ENCODE measurements at places on chromosomes 2 and 18. TPM values are rescaled to one million over a fixed set of nuclear protein-coding genes. Genes with fewer than 3 reads are reported as not detected.

DNA sequence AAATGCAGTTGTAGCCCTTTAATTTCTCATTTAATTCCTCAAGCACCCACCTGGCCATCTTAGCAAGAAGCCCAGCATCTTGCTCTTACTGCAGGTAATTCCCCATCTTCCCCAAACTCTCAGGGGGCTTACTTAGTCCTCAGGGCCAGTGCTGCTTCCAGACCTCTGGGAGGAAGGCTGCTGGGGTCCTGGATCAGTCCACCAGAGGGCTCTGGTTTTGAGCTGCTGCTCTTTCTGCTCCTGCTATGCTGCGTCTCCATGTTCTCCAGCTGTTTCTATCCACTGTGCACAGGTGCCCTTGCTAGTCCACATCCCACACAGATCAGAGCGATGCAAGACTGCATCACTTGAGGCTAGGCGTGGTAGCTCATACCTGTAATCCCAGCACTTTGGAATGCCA is 34.5 kb upstream of the TMEM87B start:
- H3K4me1 ChIP-seq: peaks cover 31% of the 10 kb centered on the region
- H3K27ac ChIP-seq: no peak overlapping the region
- H3K4me3 ChIP-seq: no peak overlapping the region
- no peaks in the 10 kb centered on the region for H3K36me3 ChIP-seq
- H3K27me3 ChIP-seq: no peaks in the 10 kb centered on the region

DNA sequence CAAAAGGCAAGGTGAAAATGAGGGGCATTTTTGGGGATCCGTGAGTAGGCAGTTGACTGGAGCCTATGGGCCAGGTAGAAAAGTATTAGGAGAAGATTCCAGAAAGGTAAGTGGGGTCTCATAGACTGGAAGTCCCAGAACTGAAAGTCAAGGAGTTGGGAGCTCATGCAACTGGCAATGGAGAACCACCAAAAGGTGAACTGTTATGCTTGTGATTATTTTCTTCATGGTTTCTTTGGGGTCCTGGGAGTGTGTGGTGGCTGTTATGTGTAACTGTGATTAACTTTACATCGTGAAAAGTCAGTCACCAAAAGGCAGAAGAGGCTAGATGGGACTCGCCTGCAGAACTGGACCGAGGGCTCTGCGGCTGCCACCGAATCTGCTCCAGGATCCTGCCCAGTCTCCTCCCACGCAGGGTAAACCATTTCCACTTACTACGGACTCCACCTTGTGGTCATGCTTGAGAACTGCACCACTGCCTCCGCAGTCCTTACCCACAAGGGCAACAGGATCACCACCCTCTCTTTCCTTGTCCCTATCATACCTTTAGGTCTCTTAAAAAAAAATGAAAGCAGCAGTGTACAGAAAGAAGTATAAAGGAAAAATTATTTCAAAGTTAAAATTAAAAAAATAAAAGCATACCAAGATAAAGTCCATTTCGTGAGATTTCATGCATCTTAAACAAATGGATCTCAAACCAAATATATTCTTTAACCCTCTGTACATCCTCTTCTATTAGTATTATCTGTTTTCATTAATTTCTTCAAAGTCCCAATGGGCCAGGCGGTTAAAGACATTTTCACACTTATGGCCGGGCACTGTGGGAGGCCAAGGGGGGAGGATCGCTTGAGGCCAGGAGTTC is 15.6 kb upstream of the CEP68 start:
- 0 out of 2 replicates have a peak, but pooled peaks cover 6% of the 10 kb centered on the region for H3K36me3 ChIP-seq
- H3K4me3 ChIP-seq: no peak overlapping the region
- H3K27ac ChIP-seq: no peak overlapping the region
- no peaks in the 10 kb centered on the region for H3K27me3 ChIP-seq

- no peak overlapping the region for H3K27ac ChIP-seq
- no peaks in the 10 kb centered on the region for H3K27me3 ChIP-seq
- H3K4me3 ChIP-seq: no peak overlapping the region
- H3K4me1 ChIP-seq: no peaks in the 10 kb centered on the region
- DNase-seq: no peak
- no peaks in the 10 kb centered on the region for H3K36me3 ChIP-seq
Measured at GRCh38 chr2:150789376-150789905, 302.0 kb upstream of the RND3 start.

DNA sequence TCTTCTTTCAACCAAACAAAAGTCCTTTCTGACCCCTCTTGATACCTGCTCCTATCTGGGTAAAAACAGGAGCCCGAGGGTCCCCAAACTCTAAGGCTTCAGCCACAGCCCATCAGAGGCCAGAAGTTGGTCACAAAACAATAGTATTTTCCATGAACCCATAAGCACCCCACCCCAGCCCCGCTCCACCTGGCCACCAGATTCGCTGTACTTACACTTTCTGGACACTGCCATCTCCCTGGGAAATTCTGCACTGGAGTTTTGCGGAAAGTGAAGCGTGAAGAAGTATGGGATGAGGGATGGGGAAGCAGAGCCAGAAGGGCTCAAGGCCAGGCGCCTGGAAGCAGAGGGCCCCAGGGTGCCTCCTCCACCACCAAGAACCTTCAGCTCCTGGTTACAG is 5.2 kb upstream of the RUFY4 start:
- DNase-seq: no peak
- peaks cover 26% of the 10 kb centered on the region for H3K27me3 ChIP-seq
- no peaks in the 10 kb centered on the region for H3K36me3 ChIP-seq
- no peak overlapping the region for H3K4me3 ChIP-seq
- H3K4me1 ChIP-seq: no peaks in the 10 kb centered on the region

DNA sequence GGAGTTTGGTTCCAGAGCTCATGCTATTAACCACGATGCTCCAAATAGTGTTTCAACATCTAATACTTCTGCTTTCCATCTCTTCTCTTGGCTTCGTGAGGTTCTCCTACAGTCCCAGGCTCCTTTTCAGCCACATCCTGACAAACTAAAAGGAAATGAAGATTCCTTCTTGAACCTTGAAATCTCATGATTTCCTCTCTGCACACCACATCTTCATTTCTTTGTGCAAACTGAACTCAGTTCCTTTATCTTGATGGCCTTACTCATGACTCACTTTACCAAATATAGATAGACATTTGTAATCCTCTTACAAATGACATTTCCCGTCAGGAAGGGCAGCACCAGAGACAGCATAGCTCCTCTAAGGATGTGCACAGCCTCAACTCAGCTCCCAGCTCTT is 50.0 kb upstream of the ITGA4 start:
- H3K36me3 ChIP-seq: no peaks in the 10 kb centered on the region
- H3K4me3 ChIP-seq: no peak overlapping the region
- DNase-seq: no peak
- H3K4me1 ChIP-seq: no peaks in the 10 kb centered on the region

DNA sequence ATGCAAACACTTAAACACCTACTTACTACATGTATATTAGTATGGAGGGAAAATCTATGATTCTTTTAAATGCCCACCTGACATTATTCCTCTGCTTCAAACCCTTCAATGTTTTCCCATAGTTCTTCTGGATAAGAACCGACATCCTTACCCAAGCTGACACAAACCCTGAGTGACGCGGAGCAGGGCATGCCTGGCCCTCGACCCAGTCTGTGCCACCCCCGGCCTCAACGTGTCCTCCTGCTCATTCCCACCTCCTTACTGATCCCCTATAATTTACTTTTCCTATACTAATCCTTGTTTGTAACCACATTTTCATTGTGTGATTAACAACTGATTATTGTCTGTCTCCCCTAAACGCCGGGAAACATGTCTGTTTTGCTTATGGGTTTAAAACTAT is 17.5 kb downstream of the KIDINS220 start:
- H3K27ac ChIP-seq: no peak overlapping the region
- no peaks in the 10 kb centered on the region for H3K27me3 ChIP-seq
- H3K4me1 ChIP-seq: 0 out of 2 replicates have a peak, but pooled peaks cover 6% of the 10 kb centered on the region
- H3K4me3 ChIP-seq: no peak overlapping the region

- H3K4me1 ChIP-seq: no peaks in the 10 kb centered on the region
- no peak for DNase-seq
Measured at GRCh38 chr18:59470561-59471121, 111.6 kb upstream of the LMAN1 start.

- H3K4me1 ChIP-seq: peaks cover 25% of the 10 kb centered on the region
- H3K4me3 ChIP-seq: no peak overlapping the region
- peak; percentile 9 for DNase-seq
- H3K36me3 ChIP-seq: no peaks in the 10 kb centered on the region
- peak overlapping the region; percentile 62 for H3K27ac ChIP-seq
Measured at GRCh38 chr2:25617948-25618646, 55.3 kb downstream of the DTNB start.

DNA sequence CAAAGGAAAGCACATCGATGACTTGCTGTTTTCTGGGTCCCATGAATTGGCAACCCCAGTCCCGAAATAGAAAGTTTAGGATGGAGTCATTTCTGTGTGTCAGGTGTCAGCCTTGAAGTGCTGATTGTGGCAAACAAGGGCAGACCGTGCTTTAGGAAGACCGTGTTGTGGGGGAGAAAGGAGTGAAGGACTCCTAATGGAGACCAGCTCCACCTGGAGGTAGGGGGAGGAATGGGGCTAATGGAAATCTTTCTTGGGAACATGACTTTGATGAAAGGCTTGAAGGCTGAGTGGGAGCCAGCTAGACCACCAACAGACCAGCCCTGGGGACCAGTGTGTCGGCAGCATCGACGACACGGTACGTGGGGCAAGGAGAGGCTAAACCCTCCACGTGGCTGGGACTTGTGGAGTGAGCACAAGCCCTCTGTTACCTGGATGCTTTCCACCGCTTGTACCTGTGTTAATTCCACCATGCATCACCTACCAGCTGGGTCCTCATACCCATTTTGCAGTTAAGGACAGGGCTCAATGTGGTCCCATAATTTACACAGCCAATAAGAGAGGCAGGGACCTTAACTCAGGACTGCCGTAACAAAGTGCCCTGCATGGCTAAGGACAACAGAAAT is 104.2 kb downstream of the SH3BP4 start:
- DNase-seq: no peak
- peaks cover 55% of the 10 kb centered on the region for H3K36me3 ChIP-seq
- H3K27me3 ChIP-seq: no peaks in the 10 kb centered on the region
- no peak overlapping the region for H3K27ac ChIP-seq
- H3K4me3 ChIP-seq: no peak overlapping the region

GRCh38 chr2:49167131-49167530 is 12.8 kb upstream of the FSHR start:
- DNase-seq: no peak
- H3K4me1 ChIP-seq: no peaks in the 10 kb centered on the region
- no peak overlapping the region for H3K27ac ChIP-seq
- H3K36me3 ChIP-seq: no peaks in the 10 kb centered on the region

DNA sequence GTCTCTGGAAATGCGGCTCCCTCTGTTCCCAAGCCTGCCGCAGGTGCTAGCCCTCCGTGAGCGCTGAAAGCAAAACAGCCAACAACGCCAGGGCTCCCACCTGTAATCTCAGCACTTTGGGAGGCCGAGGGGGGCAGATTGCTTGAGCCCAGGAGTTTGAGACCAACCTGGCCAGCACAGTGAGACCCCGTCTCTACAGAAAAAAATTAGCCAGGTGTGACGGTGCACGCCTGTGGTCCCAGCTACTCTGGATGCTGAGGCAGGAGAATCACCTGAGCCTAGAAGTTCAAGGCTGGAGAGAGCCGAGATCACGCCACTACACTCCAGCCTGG is 41.3 kb upstream of the PTMA start:
- no peak for DNase-seq
- H3K4me1 ChIP-seq: peaks cover 42% of the 10 kb centered on the region
- H3K27ac ChIP-seq: peak overlapping the region; percentile 96
- no peaks in the 10 kb centered on the region for H3K36me3 ChIP-seq
- peak overlapping the region; percentile 62 for H3K4me3 ChIP-seq
- no peaks in the 10 kb centered on the region for H3K27me3 ChIP-seq

Gene HAAO
- total RNA-seq: 0.73 TPM

Gene NFATC1
- total RNA-seq: 2.9 TPM

Gene SERPINB12
- total RNA-seq: not detected

Gene OBSL1
- 161 TPM for total RNA-seq
